Hepatocyte (in vitro differentiated cells): ENCODE measurements at places on chromosomes 1 and 21.

DNA sequence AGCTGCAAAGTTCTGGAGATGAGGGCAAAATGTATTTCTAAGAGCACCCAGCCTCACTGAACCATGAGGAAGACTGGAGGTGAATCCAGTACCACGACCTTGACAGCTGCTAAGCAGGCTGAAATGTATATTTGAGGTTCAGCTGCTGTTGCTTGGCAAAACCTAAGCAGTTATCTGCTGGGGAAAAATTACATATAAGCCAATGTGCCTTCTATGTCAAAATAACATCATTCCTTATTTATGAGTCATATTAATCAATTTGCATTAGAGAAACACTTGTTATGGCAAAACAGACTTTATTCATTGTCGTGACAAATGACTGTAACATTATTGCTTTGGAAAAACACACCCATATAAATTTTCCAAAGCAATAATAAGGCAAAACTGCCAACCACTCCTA lies 560.5 kb upstream of the NR5A2 start:
- no peak for DNase-seq

DNA sequence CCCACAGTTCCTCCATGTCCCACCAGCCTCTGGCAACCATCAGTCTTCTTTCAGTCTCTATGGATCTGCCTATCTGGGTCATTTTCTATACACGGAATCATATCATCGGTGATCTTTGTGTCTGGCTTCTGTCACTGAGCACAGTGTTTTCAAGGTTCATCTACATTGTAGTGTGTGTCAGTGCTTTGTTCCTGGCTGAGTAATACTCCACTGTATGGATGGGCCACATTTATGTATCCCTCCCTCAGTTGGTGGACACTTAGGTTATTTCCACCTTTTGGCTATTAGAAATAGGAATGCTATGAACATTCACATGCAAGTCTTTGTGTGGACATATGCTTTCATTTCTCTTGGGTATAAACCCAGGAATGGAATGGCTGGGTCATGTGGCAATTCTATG lies 46.6 kb downstream of the RIPK4 start:
- no peak for DNase-seq

DNA sequence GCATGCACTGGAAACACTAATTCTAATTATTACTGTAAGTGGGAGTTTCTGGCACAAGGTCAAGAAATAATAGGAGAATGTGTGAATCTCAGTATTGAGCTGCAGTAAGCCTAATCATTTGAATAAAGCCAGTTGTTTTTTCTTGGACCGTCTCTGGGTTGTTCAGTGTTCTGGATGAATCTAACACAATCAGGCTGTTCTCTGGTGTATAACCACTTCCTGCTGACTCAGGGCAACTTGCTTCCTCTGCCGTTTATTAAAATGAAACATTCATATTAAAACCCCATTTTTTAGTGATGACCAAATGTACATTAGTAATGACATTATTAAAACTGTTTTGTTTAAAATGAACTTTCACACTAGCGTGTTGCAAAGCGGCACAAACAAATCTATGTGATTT lies 273.1 kb upstream of the SNX7 start:
- no peak for DNase-seq

- DNase-seq = no peak
These were observed 42.0 kb upstream of the COL6A1 start for GRCh38 chr21:45939521-45940045.

GRCh38 chr21:37088186-37088735 lies 15.2 kb downstream of the TTC3 start:
- no peak for DNase-seq

DNA sequence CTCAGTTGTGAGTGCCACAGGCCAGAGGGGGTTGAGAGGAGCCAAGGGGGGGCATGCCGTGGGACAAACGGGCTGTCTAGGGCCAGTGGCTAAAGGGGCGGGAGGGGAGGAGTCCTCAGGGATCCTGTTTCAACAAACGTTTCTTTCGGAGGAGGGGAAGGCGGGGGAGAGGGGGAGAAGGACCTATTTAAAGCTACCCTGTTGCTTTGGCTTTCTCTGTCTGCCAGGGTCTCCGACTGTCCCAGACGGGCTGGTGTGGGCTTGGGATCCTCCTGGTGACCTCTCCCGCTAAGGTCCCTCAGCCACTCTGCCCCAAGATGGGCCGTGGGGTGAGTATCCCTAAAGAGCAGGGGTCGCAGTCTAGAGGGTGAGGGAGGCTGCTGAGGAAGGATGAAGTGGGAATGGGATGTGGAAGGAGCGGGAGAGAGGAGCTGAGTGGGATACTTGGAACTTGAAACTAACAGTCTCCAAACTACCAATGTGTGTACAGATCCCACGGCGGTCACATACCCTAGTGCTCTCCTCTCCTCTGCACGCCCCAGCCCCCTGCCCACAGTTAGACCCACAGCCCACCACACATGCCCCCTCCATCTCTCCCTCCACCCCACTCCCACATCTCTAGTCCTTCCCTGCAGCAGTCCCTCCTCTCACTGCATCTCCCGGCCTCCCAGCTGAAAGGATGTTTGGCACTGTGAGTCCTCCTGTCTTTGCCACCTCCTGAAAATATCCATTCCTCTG lies at the start of gene ATP1A2:
TSS of gene ATP1A2 (plus strand) at position 215 of the 738 bp plus-strand sequence. CDS start at position 318, 103 bp downstream.
- DNase-seq = no peak

DNA sequence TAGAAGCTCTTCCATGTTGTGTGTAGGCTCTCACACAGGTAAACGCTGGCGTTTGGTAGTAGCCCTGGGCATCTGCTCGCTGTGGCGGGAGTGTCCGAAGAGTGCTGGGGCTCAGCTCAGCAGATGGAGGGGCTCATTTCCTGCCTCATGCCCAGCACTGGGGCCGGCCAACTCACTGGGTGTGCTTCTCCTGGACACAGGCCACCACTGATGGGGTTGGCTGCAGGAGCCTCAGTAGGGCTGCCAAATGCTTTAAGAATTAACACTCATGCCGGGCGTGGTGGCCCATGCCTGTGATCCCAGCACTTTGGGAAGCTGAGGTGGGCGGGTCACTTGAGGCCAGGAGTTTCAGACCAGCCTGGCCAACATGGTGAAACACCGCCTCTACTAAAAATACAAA lies 20.9 kb downstream of the UQCRHL start:
- DNase-seq = no peak

DNA sequence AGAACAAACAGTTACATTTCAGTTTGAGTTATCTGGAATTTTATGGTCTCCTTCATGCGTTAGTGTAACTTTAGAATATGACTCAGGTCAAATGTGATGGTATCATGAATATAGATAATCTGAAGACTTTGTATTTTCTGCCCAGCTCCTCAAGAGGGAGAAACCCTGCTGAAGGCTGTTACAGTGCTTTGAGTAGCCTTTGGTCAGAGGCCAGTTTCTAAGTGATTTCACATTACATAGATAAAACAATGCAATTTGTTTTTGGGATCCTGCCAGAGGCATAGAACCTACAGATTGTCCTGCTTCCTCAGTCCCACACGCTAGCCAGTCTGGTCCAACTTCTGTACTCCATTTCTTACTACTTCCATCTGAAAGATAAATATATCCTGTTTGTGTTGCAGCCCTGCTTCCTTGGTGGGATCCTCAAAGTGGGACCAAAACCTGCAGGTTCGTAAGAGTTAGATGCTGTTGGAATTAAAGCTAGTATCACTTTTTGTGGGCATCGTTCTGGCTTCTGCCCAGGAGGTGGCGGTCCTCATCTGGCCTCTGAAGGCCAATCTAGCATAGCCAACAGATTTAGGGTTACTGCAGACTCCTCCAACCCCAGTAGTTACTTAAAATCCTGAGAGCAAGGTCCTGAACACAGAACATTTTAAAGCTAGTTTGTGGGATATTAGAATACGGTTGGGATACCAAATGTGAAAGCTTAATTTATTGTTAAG lies 645.8 kb upstream of the USP24 start:
- peak; percentile 26 for DNase-seq

- DNase-seq = no peak
These were observed 189.2 kb downstream of the FOXD2 start for GRCh38 chr1:47627016-47627415.

- no peak for DNase-seq
These were observed 875.5 kb upstream of the ADGRL2 start for GRCh38 chr1:80925130-80925805.

GRCh38 chr1:15432324-15432723 lies 5.9 kb upstream of the CTRC start:
- peak; percentile 54 for DNase-seq

DNA sequence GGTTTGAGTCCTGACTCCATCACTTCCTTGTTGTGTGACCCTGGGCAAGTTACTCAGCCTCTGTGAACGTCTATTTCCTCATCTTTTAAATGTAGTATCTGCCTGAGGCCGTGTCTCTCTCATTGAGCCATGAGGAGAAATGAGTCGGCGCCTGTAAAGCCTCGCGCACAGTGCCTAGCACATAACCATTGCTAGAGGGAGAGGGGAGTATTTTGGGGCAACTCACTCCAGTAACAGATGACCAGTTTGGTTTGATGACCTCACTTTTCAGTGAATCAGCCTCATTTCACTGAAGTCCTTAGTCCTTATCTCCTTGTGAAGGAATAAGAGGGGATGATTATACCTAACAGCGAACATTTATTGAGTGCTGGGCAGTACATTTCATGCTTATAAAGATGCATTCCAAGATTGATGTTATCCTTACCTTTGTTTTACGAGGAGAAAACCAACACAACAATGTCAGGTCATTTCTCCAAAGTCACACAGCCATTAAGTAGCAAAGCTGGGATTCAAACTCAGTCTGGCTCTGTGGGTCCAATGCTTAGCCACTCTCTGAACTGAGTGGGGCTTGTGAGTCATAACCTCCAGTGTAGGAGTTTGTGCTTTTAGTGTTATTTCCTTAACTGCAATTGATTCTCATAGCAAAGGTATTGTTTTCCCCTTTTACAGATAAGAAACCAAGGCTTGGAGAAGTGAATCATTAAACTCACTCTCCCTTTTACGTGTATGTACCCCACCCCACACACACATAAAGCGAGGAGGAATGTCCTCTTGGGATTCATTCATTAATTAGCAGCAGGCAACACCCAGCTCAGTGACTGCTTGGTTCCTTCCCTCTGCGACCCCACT lies 25.9 kb downstream of the KCNC4 start:
- DNase-seq = peak; percentile 38

DNA sequence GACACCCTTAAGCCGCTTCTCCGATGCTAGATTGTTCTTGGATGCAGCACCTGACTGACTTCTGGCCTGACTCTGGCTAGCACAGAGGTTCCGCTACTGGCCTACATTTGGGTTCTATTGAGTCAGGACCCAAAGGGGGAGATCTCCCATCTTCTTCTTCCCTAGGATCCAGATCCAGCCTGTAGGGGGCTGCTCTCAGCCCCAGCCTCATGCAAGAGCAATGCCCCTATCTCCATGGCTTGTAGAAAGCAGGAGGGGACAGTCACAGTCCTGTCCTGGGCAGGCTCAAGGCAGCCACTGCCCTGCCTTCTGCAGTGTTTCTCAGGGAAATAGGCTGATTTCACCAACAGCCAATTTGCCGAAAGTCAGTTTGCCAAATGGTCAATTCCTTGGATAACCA lies 6.3 kb upstream of the ADAR start:
- no peak for DNase-seq

- DNase-seq = no peak
These were observed 17.6 kb downstream of the HSPG2 start for GRCh38 chr1:21919520-21919919.

GRCh38 chr21:45264146-45264911 lies 23.4 kb downstream of the POFUT2 start:
- DNase-seq = peak; percentile 2

DNA sequence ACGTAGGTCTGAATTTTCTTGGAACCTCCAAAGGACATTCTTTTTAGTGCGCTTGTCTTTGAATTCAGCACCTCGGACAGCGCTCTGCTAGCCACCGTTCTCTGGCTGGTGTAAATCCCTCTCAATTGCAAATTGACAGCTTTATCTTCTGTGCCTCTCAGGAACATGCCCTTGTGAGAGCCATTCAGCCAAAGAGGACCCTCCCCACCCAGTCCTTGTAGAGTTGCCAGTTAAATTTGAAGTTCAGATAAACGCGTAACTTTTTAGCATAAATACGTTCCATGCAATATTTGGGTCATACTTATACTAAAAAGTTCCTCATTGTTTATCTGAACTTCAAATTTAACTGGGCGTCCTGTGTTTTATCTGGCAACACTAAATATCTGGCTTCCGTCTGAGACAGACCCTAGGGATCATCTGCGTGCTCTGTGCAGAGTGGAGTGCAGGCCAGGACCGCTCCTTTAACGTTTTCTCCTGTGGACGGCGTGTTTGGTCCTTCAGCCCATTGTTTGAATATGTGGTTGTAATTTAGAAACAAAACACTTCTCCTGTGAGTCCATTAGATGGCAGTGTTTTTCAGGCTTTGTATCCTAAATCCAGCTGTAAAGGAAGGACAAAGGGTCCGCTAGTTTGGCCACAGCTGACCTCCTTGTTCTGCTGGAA lies 7.0 kb downstream of the KCNAB2 start:
- DNase-seq = peak; percentile 84

DNA sequence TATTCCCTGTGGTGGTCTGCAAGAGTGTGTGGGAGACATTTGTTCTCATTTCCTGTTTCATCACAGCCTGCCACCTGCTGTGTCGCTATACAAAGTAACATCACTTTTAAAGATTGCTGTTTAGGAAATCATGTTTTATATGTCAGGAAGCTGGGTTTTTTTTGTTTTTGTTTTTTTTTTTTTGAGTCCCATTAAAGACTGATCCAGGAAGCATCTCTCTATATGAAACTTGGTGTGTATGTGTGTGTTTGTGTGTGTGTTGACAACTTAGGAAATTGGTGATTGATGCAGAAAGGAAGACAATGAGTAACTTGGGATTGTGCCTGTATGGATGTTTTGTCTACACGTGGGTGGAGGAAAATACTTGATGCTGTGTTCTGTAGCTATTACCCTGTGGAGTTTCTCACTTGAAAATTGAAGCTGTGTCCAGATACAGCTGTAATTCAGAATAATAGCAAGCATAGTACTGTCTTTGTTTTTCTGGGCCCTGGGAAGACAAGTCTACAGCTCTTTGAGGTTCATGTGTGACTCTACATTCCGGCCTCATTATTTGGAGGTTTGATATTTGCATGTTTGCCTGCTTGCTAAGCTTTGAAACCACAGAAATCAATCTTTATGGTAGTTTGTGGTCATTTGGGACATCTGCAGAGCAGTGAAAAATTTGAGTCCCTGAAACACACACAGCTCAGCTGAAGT lies 47.9 kb downstream of the LAMC1 start:
- no peak for DNase-seq

DNA sequence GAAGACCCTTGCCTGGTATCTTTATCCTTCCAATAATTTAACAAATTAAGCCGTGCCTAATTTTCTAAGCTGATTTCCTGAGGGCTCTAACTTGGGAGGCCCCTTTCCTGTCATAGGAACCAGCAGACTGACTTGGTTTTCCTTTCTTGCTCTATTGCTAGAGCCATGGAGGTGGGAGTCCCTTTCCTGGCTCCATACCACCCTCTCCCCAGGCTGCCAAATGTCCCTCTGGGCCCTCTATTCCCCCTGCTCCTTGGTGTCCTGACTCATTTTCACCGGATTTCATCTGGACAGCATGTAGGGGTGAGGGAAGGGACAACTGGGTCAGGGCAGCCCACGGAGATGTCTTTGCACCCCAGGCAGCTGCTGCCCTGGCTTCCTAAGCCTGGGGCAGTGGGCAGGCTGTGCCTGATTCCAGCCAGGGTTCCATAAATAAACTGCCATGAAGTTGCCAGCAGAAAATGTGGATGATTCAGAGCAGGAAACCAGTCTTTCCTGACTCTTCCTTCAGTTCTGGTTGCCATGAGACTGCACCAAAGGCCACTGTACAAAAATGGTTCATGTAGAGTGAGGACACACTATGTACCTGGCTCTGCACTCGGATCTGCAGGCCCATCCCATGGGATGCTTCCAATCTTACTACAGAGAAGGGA lies 38.0 kb upstream of the SERBP1 start:
- no peak for DNase-seq
